ENCODE measurements at places on chromosomes 2 and 18. TPM values are rescaled to one million over a fixed set of nuclear protein-coding genes. Genes with fewer than 3 reads are reported as not detected.

HRH4 gene
- total RNA-seq = not detected

ZNF532 gene
- 77.1 TPM for total RNA-seq

G6PC2 gene
- total RNA-seq = not detected

MFSD2B gene
- not detected for total RNA-seq

GRCh38 chr18:31581498-31582197 lies 10.0 kb upstream of the TTR start:
- DNase-seq = no peak

DNA sequence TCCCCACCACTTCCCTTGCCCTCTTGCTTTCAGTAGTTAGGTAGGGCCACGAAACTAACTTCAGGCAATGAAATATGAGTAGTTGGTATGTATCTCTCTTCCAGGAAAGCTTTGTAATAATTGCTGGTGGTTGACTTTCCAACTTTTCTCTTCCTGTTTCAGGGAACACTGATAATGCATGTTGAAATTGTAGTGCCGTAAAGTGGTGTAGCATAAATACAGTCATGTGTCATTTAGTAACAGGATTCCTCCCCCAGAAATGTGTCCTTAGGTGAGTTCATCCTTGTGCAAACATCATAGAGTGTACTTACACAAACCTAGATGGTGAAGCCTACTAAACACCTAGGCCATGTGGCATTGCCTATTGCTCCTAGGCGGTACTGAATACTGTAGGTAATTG lies 429.2 kb downstream of the PID1 start:
- no peak for DNase-seq

GRCh38 chr2:216903470-216903869 lies 43.6 kb upstream of the TNP1 start:
- DNase-seq = no peak

Measured in vagina (tissue), 2 donors.